ENCODE measurements at places on chromosomes 16 and 17.

- DNase-seq = no peak
- no peak overlapping the region for H3K27ac ChIP-seq
- H3K27me3 ChIP-seq = no peaks in the 10 kb centered on the region
- H3K4me1 ChIP-seq = no peaks in the 10 kb centered on the region
Observed at GRCh38 chr16:28905800-28906372, 19.2 kb downstream of the RABEP2 start.

DNA sequence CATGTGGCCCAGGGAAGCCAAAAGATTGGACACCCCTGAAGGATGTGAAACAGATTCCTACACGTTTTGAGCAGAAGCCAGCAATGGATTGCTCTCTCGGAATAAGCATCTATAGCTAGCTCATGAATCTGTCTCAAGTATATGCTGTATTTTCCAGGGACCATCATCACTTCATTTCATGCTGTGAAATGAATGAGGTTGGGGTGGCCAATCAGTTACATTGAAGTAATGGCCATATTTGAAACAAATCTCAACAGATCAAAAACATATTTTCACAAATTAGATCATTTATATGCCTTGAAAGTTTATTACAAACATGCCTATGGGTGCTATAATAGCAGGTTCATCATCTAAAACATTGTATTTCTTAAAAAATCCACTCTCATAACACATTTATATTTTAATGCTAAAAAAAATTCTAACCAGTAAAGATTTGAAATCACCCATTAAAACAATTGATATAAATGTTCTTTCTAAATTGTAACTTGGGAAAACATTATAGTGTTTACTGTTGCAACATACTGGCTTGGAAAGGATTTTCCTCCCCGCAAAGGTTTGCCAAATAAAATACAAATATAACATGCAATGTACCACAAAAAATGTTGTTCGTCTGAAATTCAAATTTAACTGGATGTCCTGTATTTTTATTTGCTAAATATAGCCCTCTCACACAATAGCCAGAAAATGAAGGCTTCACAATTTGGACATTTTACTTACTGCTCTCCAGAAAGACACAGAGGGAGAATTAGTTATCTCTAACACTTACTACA is 743.6 kb downstream of the KCNJ2 start:
- no peaks in the 10 kb centered on the region for H3K4me1 ChIP-seq
- no peak overlapping the region for H3K4me3 ChIP-seq
- H3K27ac ChIP-seq = no peak overlapping the region
- no peak for DNase-seq

DNA sequence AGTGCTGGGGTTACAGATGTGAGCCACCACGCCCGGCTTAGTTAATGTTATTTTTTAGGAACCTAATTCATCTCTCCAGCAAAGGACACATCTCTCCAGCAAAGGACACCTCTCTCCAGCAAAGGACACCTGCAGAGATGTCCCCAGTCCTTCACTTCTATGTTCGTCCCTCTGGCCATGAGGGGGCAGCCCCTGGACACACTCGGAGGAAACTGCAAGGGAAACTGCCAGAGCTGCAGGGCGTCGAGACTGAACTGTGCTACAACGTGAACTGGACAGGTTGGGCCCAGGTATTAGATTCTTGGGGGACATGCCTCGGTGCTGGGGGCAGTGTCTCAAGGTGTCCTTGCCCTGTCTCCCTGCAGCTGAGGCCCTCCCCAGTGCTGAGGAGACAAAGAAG is 4.7 kb downstream of the PFAS start:
- no peaks in the 10 kb centered on the region for H3K27me3 ChIP-seq
- H3K4me3 ChIP-seq = no peak overlapping the region
- no peaks in the 10 kb centered on the region for H3K36me3 ChIP-seq
- H3K4me1 ChIP-seq = peaks cover 10% of the 10 kb centered on the region
- no peak for DNase-seq

DNA sequence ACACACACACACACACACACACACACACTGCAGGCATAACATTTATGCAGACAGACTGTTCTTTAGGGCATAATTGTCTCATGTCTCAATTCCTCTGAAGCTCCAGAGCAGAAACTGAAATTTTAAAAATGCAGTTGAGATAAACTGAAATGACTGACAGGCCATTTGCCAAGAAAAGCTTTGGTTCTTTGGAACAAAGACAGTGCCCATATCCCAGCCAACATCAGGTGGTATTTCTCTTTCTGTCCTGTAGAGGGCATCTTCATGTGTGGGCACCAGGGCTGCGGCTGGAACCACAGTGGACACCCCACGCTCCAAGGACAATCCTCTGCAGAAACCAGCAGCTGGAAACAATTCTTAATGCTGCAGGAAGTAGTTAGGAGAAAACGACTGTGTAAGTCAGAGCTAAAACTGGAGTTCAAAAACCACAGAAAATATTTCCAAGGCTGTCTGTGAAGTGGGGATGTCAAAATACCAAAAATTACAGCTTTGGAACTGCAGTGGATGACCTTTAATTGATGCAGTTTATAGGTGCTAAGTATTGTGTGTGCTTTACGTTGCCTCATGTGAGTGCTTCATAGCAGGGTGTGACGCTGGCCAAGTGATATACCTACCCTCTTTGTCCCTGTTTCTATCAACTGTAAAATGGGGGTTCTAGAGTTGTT is 10.6 kb upstream of the MEFV start:
- no peak overlapping the region for H3K4me3 ChIP-seq
- no peak overlapping the region for H3K27ac ChIP-seq
- H3K27me3 ChIP-seq = no peaks in the 10 kb centered on the region
- peaks cover 9% of the 10 kb centered on the region for H3K36me3 ChIP-seq

GRCh38 chr17:27760069-27760885 is 40.1 kb downstream of the NOS2 start:
- no peaks in the 10 kb centered on the region for H3K4me1 ChIP-seq
- H3K27me3 ChIP-seq = no peaks in the 10 kb centered on the region
- H3K36me3 ChIP-seq = no peaks in the 10 kb centered on the region
- DNase-seq = no peak
- no peak overlapping the region for H3K4me3 ChIP-seq
